ENCODE measurements at places on chromosomes 11 and 22.

GRCh38 chr11:62122076-62122475 is 1.7 kb upstream of the INCENP start:
- DNase-seq: peak; percentile 75

- no peak for DNase-seq
These were observed 8.8 kb downstream of the TTC38 start for GRCh38 chr22:46276563-46276962.

- no peak for DNase-seq
These were observed 28.7 kb downstream of the CEP164 start for GRCh38 chr11:117356126-117356890.

DNA sequence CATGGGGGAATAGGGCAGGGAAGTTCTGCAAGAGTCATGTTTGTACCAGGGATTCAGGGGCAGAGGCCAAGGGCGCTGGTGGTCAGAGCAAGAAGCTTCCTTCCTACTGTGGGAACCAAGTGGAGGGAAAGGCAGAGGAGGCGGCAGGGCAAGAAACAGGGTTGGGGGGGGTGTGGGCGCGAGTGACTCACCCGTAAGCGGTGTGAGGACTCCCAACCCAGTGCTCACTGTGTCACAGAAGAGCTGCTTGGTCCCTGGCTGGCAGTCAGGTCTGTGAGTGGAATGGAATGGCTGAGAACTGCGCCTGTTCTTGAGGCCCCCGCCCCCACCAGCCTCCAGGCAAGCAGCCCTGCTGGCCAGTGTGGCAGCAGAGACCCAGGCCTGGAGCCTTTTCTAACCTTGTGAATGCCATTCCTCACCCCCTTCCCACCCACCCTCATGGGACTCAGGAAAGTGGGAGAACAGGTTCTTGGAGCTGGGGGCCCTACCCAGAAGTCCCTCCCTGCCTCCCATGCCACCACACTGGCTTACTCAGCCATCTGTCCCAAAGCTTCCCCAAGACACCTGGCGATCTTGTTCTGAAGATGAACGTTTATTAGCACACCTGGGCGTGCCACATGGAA is 4.7 kb downstream of the LRRC10B start:
- no peak for DNase-seq

DNA sequence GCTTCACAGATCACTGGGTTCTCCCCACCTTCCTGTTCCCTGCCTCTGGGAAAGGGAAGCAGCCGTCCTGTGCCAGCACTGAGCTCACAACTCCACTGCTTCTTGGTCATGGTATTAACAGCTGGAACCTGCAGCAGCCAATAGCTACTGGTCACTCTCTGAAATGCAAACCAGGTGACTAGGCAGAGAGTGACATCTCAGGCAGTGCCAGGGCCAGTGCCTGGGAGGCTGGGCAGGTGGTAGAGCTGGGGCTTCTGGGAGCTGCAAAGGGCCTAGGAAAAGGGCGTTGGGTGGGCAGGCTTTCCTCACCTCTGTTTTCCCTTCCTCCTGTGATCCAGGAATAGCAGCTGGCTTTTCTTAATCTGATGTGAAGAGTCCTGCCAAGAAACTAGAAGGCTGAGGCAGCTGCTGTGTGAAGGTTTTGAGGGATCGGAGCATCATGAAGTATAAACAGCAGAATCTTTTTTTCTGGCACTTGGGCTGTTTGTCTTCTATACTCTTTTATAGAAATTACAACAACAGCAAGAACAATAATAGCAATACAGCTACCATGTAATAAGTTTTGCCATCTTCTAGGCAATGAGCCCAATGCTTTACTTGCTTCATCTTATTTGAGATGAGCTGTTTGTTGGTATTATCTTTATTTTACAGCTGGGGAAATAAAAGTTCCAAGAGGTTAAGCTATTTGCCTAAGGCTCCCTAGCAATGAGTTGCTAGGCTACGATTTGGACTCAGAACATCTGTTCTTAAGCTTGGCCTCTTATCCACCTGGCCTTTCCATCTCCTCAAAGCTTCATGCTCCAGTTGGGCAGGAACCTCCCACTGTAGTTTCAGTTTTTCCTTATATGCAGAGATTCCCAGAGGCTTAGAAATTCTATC is 22.0 kb upstream of the CD44 start:
- DNase-seq: no peak

GRCh38 chr22:21736948-21737347 is 1.4 kb upstream of the YPEL1 start:
- DNase-seq: no peak
